Bronchial epithelial cell (primary cell): ENCODE measurements at places on chromosomes 11 and 22. TPM values are rescaled to one million over a fixed set of nuclear protein-coding genes. Genes with fewer than 3 reads are reported as not detected.

IRF7 gene
- 15.3 and 18.2 TPM in 2 replicates for total RNA-seq

APOL5 gene
- not detected in 2 replicates for total RNA-seq

SLC35F2 gene
- total RNA-seq: 34.8 and 72.7 TPM in 2 replicates

DNA sequence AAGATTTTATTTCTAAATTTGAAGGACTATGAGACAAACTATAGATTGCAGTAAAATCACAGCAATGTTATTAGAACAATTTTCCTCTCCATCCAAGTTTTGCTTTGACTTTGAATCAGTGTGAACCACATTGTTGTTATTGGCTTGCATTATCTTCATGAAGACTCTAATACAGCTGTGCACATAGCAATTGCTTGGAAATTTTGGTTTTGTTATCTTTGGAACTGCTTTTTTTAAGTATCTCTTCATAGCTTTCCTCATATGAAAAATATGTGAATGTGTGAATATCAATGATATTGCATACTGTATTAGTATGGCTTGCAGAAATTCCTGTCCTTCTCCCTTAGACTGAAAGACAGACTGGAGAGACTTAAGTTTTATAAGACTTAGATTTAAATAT, 666.6 kb downstream of the LUZP2 start:
- no peak for DNase-seq

DNA sequence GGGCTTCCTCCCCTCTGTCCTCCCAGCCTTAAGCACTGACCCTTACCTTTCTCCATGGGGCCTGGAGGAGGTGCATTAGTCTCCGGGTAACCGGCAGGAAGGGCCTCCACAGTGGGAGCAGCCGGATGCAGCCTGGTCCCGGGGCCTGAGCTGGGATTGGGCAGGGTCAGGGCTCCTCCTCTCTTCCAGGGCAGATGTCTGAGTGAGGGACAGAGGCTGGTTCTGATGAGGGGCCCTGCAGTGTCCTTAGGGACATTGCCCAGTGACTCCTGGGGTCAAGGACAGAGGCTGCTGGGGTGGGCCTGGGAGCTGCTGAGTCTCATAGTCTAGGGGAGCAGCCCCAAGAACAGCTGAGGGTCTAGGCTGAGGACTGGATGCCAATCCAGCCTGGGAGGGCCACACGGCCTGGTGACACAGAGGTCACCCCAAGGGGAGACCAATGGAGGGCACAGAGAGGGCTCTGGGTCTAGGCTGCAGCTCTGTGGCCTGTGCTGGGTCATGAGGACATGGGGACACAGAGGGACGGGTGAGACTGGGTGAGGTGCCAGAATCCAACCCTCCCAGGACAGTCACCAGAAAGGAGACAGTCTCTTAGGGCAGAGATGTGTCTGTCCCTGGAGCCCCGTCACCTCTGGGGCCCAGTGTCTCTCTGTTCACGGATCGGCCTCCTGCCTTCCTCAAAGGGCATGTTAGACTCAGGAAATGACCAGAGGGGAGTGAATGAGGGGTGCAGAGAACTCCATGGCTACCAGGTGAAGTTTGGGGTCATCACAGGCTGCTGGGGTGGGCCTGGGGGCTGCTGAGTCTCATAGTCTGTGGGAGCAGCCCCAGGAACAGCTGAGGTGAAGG, 6.5 kb downstream of the IGLL5 start:
- no peak for DNase-seq
